ENCODE measurements at places on chromosomes 1 and 21.

GRCh38 chr1:235918032-235918431 lies 51.3 kb upstream of the LYST start:
- no peak for DNase-seq

DNA sequence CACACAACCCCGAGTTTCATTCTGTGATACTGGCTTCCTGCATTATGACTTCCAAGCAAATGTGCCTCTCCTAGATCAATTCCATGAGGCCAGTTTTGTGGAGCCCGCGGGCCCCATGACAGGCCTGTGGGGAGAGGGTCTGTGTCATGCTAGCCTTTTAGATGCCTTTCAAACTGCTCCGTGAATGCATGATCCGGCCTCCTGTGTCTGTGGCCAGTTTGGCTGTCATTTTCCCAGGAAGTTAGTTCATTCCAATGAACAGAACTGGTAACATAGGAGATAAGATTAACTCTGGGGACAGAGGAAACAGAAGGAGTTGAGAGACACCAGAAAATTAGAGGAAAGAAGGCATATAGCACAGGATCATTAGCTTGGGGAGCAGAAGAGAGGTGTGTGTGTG lies 3.2 kb downstream of the FNDC7 start:
- DNase-seq: no peak

GRCh38 chr1:184826001-184826400 lies 71.3 kb upstream of the EDEM3 start:
- DNase-seq: no peak

DNA sequence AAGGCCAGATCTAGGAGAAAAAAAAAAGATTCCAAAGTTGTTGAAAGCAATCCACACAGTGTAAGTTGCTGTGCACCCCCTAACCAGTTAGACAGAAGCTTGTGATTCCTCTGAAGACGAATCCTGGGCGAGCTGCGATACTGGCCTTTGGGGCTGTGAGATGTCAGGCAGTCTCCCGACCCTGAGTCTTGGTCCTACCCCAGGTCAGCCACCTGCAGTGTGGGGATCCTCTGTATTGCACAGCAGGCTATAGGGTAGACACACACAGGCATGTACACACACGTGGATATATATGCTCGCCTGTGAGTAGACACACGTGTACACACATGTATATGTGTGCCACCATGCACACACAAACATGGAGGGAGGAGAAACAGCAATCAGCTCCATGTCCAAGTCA lies 12.9 kb downstream of the ACTRT2 start:
- DNase-seq: peak; percentile 26

DNA sequence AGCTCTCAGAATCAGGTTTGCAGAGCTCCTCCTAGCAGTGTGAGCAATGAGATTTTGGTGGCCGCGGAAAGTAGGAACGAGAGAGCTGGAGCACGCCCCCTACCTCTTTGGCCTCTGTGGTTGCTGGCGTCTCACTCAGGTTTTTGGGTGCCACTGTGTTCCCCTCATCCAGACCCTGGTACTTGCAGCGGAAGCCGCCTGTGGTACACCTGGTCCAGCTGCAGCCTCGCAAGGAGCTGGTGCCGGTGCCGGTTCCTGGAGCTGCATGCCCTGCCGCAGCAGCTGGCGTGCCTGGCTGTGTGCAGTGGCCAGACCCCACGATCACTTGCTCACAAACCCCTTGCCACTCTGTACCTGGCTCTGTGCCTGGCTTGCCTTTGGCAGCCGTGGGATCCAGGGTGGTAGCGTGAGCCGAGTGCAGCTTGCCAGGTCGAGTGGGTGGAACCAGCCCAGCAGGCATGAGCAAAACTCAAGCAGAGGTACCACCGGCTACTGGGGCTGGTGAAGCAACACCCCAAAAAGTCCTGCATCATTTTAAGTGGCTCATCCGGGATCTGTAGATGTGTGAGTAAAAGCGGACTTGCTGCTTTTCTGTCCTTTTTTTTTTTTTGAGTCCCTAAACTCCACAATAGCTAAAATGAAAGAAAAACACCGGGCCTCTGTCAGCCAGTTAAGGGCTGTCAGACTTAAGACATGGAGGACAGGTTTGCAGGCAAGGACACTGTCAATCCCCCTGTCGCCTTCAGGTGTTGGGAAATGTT lies 844.9 kb downstream of the KCNT2 start:
- no peak for DNase-seq

GRCh38 chr21:32966120-32966519 lies 59.6 kb upstream of the OLIG2 start:
- no peak for DNase-seq

- no peak for DNase-seq
Observed at GRCh38 chr21:16040601-16041000, 310.8 kb downstream of the USP25 start.

GRCh38 chr1:236457775-236458174 lies 63.7 kb downstream of the EDARADD start:
- no peak for DNase-seq

GRCh38 chr1:95371666-95372282 lies 137.8 kb downstream of the RWDD3 start:
- DNase-seq: no peak

DNA sequence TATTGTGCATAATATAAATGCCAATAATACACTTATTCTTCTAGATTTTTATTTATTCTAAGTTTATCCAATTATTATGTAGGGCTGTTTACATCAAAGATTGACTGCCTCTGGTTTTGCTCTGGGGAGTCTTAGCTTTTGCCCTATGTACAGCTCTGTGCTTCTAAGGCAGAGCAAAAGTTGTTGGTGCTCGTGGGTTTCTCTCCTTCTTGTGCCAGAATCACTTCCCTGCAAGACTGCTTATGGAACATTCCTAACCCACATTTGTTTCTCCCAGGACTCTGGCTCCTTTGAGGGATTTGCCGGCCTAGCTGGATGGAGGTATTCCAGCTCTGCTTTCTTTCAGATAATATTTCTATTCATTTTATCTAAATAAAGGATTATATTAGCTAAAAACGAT lies 849.1 kb downstream of the USP25 start:
- no peak for DNase-seq

DNA sequence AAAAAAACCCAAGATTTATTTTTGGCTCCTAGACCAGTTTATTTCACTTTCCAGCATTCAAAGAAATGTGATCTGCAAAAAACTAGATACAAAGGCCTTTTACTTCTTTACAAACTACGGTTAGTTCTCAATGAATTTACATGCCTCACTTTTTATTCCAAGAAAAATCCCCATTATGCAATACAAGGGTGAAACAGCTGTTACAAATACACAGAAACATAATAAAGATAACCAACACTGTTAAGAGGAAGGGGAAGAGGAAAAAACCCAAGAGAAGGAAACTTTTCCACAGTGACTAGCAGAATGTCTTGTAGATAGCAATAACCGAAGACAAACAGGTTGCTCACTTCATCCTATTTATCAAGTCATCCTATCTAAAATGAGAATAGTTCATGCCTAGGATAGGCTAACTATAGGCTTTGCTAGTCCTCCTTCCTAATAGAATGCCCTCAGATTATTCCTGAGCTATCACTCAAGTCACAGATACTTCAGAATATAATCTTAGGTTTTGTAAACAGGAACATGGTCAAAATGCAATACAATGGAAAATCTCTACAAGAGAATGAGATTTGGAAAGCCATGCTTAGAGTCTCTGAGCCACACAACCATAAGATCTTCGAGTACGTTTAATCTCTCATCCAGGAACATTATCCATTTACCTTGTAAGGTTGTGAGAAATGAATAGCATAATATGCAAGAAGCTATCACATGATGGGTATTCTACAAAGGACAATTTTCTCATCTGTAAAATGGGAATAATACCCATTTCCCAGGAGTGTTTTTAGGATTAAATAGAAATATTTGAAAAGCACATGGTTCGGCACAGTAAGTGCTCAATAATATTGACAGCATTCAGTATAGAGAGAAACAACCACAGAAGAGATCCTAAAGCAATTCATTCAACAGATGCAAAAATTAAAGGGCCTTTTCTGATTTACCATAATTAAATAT lies 5.4 kb downstream of the PNRC2 start:
- no peak for DNase-seq

DNA sequence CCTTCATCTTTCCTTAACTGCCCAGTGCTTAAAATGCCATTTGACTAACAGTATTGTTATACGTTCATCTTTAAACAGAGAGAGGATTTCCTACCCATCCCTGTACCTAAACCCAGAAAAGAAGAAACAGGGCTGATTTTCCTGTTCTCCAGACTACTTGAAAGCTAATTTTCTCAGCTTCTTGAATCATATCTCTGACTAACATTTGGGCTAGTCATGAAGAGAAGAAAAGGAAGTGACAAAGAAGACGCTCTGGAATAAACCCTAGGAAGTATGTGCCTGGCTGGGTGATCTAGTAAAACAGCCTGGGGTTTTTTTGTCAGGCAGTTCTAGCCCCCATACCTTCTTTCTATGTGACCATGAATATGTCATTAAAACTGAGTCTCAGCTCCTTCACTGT lies 44.8 kb upstream of the SGIP1 start:
- DNase-seq: no peak

GRCh38 chr1:25748531-25749205 lies 51.3 kb upstream of the SELENON start:
- DNase-seq: no peak

DNA sequence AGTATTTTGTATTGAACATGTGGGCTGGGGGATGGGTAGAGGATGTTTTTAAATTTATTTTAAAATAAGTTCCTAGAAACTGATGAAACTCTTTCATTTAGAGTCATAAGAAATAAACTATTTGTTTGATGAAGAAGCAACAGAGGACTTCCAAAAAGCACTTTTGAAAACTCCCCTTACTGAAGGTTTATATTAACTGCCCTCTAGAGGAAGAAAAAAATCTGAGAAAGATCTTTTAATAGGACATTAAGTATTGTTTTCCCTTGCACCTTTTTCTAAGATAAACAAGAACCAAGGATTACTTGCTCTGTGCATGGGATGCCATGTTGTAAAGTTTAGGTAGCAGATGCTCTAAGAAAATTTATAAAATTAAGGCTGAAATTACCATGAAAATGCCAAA lies 14.1 kb downstream of the DISP1 start:
- DNase-seq: no peak

DNA sequence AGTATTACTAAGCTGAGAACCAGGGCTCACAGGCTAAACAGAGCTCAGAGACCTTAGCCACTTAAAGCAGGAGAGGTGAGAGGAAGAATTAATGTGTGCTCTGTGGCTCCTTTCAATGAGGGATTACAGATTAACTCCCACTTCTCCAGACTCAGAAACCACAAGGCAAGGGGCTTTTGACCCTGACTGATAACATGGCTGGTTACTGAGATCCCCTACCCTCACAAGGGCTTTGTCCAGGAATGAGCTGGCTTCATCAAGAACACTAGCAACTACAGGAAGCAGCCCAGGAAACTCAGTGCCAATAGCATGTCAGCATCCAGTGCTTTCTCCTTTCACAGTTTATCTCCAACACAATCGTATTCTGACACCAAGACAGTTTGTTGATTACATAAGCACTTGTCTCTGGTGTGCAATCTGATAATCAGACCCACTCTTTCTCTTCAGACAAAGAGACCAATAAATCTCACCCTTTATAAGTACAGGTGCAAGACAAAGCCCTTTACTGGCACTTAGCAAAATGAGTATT lies 38.8 kb downstream of the ERI3 start:
- DNase-seq: no peak

GRCh38 chr1:214664651-214665433 lies 61.8 kb downstream of the CENPF start:
- DNase-seq: no peak

DNA sequence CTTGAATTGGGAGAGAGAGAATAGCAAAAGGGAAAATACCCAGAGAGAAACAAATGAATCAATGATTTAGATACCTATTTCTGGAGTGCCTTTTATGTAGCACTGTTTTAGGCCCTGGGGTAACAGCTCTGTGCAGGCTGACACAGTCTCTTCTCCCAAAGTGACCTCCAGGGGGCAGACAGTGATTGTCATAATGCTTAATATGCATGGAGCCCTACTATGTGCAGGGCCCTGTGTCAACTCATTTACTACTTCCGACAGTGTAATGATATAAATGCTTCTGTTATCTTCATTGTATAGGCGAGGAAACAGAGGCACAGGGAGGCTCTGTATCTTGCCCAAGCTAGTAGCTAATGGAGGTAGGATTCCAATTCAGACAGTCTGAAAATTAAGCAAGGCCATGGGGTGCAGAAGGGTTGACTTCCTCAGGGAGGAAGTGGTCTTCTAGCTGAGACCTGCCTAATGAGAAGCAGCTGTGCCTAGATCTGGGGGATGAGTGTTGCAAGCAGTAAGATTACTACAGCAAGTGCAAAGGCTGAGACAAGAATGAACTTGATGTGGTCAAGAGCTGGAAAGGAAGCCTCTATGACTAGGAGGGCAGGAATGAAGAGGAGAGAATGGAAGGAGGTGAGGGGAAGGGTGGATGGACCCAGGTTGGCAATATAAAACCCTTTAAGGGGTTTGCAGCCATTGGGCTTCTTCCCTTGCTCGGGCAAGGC lies 16.2 kb upstream of the SERINC2 start:
- no peak for DNase-seq

DNA sequence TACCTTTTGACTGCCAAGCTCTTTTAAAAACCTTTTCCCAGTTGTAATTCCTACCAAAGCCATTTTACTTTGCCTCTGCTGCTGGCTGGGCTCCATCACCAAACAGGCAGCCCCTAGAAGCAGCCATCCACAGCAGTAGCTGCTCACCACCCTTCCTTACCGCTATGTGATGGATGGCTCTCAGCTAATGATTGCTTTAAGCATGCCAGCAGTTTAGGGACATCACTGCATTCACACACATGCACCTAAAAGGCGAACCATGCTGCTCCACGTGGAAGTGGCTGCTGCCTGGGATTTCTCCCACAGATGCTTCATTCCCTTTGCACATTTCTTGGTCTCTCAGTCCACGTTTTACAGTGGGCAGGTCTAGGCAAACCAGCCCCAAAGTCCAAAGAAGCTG lies 46.3 kb upstream of the PDE9A start:
- peak; percentile 33 for DNase-seq

- no peak for DNase-seq
Observed at GRCh38 chr1:218351391-218352074, 6.4 kb downstream of the TGFB2 start.

GRCh38 chr1:62912028-62912638 lies 128.2 kb downstream of the ATG4C start:
- no peak for DNase-seq
